ENCODE measurements at places on chromosomes 11 and 22.
A peak's percentile ranks its signal among the peaks of the same experiment; 100 is the strongest.

DNA sequence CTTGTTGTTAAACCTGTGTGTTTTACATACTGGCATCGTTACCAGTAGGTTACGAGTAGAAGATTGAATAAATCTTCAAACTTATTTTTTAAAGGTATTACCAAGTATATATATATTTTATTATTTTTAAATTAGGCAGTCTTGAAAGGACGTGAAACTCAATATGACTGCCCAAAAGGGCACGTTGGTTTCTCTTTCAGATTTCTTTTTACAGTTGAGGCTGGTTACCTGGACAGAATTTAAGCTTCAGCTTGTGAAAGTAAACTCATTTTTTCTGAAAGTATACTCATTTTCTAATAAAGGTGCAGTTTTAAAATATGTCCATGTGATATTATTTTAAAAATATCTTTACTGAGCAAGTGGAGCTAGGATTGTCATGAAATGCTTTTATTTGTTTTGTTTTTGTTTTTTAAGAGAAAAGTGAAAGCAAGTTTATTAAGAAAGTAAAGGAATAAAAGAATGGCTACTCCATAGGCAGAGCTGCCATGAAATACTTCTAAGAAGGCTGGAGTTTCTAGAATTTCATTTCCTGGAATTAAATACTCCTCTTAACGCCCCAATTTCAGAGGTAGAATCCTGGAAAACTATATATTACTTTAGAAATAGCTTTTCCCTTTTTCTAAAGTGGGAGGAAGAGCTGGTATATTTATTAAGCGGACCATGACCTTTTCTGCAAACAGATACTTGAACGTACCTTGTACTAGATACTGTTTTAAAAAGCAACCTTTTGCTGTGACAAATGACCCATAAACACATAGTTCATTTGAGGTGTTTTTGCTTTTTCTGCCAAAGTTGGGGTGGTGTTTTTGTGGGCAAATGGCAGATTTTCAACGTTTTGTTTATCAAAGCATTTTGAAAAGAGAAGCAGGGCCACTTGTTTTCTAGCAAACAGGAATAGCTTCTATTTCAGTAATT, 1.9 kb downstream of the FBXO7 start:
- H3K4me1 ChIP-seq: peaks cover 14% of the 10 kb centered on the region
- no peaks in the 10 kb centered on the region for H3K27me3 ChIP-seq
- no peaks in the 10 kb centered on the region for H3K36me3 ChIP-seq
- H3K27ac ChIP-seq: peak overlapping the region; percentile 92

DNA sequence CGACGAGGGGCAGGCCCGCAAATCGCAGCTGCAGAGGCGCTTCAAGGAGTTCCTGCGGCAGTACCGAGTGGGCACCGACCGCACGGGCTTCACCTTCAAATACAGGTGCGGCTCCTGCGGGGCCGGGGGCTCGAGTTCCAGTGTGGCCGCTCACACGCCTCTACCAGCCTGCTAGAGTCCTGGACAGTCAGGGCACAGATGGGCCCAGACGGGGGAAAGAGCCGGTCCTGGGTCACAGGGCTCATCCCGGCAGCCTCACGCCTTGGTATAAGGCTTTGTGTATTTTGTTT, 506 bp downstream of the MCM5 start:
- no peak for DNase-seq
- H3K4me3 ChIP-seq: peak overlapping the region; percentile 81
- H3K27ac ChIP-seq: no peak overlapping the region
- no peaks in the 10 kb centered on the region for H3K27me3 ChIP-seq
- H3K4me1 ChIP-seq: peaks cover 3% of the 10 kb centered on the region
- no peaks in the 10 kb centered on the region for H3K36me3 ChIP-seq

GRCh38 chr22:50047346-50047745, 10.8 kb downstream of the TTLL8 start:
- no peaks in the 10 kb centered on the region for H3K4me1 ChIP-seq
- H3K36me3 ChIP-seq: no peaks in the 10 kb centered on the region
- no peak overlapping the region for H3K27ac ChIP-seq
- peaks cover 2% of the 10 kb centered on the region for H3K27me3 ChIP-seq

- no peak overlapping the region for H3K4me3 ChIP-seq
- no peaks in the 10 kb centered on the region for H3K36me3 ChIP-seq
- H3K4me1 ChIP-seq: no peaks in the 10 kb centered on the region
- DNase-seq: no peak
Observed at GRCh38 chr11:93285430-93285829, 45.1 kb upstream of the DEUP1 start.

DNA sequence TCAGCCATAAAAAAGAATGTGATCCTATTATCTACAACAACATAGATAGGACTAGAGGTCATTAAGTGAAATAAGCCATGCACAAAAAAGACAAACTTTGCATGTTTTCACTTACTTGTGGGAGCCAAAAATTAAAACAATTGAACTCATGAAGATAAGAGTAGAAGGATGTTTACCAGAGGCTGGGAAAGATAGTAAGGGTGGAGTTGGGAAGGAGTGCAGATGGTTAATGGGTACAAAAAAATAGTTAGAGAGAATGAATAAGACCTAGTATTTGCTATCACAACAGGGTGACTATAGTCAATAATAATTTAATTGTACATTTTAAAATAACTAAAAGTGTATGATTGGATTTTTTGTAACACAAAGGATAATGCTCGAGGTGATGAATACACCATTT, 27.2 kb upstream of the IL10RA start:
- no peak for DNase-seq
- H3K27me3 ChIP-seq: no peaks in the 10 kb centered on the region
- H3K4me3 ChIP-seq: no peak overlapping the region
- H3K36me3 ChIP-seq: no peaks in the 10 kb centered on the region

- H3K27ac ChIP-seq: no peak overlapping the region
- peaks cover 10% of the 10 kb centered on the region for H3K36me3 ChIP-seq
- no peak overlapping the region for H3K4me3 ChIP-seq
- H3K4me1 ChIP-seq: peaks cover 6% of the 10 kb centered on the region
Observed at GRCh38 chr11:45215098-45215865, 68.8 kb downstream of the PRDM11 start.

DNA sequence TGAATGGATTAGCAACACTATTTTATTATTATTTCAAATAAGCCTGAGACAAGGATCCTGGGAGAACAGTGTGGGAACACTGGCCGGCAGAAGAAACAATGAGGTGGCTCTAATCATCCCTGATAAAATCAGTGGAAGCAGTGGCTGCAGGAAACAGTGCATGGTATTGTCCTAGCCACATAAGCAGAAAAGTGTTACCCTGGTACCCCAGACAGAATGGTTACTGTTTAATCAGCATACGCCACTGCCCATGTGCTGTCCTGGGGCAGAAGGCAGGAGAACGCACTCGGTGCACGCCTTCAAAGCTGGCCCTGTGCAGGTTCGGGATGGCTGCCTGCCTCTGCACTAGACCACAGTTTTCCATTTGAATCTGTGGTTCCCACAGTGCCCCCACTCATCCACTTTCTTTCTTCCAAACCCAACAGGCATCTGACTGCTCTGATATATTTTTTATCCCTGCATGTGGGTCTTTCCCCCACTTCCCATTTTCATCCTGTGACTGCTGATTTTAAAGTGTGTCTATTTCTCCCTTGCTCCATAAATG, 25.7 kb downstream of the OPCML start:
- H3K27ac ChIP-seq: no peak overlapping the region
- no peaks in the 10 kb centered on the region for H3K27me3 ChIP-seq
- no peak for DNase-seq
- H3K4me3 ChIP-seq: no peak overlapping the region

DNA sequence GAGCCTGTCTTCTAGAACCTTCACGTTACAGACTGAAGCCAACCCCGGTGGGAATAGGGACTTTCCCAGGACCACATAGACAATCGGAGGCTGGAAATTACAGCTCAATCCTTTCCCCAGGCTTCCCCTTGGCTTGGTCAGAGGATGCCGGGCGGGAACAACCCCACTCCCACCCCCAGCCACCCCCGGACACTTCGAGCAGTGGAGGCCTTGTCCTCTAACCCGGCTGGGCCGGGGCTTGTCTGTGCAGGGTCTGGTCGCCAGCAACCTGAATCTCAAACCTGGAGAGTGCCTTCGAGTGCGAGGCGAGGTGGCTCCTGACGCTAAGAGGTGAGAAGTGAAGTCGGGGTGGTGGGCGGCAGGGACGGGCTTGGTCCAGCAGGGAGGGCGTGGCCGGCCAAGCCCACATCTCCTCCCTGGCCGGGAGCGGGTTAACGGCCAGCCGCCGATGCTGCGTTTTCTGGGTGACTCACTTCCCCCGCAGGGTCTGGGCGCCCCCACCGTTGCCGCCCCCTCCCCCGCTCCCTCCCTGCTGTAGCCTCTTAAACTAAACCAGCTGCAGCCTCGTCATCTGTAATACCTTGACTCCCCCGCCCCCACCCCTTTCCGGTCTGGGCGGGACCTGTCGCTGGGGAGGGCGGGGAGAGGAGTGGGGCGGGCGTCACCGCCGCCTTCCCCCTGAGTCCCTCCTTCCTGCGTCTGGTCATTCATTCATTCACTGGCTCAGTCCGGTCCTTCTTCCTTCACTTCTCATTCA, 1.5 kb downstream of the LGALS1 start:
- peak; percentile 60 for DNase-seq
- H3K4me3 ChIP-seq: peak overlapping the region; percentile 35
- H3K27me3 ChIP-seq: no peaks in the 10 kb centered on the region

GRCh38 chr11:60589611-60590010, 74.4 kb downstream of the MS4A13 start:
- no peak overlapping the region for H3K27ac ChIP-seq
- H3K4me1 ChIP-seq: no peaks in the 10 kb centered on the region
- no peaks in the 10 kb centered on the region for H3K36me3 ChIP-seq
- no peak overlapping the region for H3K4me3 ChIP-seq
- DNase-seq: no peak
- H3K27me3 ChIP-seq: no peaks in the 10 kb centered on the region

- H3K4me1 ChIP-seq: peaks cover 25% of the 10 kb centered on the region
- no peak overlapping the region for H3K4me3 ChIP-seq
- H3K27me3 ChIP-seq: no peaks in the 10 kb centered on the region
- no peaks in the 10 kb centered on the region for H3K36me3 ChIP-seq
Observed at GRCh38 chr11:119910051-119910450, 181.1 kb upstream of the NECTIN1 start.

GRCh38 chr11:102573851-102574250, 43.3 kb upstream of the MMP7 start:
- no peaks in the 10 kb centered on the region for H3K36me3 ChIP-seq
- no peaks in the 10 kb centered on the region for H3K4me1 ChIP-seq
- no peaks in the 10 kb centered on the region for H3K27me3 ChIP-seq
- H3K4me3 ChIP-seq: no peak overlapping the region
- H3K27ac ChIP-seq: no peak overlapping the region
- DNase-seq: no peak

GRCh38 chr11:133724116-133724515, 121.2 kb downstream of the SPATA19 start:
- H3K27me3 ChIP-seq: no peaks in the 10 kb centered on the region
- H3K27ac ChIP-seq: no peak overlapping the region
- no peaks in the 10 kb centered on the region for H3K4me1 ChIP-seq
- no peak overlapping the region for H3K4me3 ChIP-seq
- H3K36me3 ChIP-seq: no peaks in the 10 kb centered on the region
- DNase-seq: no peak

DNA sequence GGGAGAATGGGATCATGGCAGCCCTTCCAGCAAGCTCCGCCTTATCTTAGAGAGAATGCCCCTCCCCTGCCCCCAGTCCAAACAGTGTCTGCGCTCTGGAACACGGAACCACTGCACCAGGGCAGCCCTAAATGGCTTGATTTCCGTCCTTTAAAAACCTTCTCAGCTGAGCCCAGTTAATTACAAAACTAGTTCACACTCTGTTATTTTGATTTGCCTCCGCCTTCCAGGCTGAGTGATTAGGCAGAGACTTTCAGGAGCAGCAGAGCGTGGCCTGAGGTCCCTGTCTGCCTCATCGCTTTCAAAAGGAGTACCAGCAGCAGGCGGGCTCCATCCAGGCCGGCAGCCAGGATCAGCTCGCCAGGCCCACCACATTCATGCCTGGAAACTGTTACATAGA, 313.0 kb downstream of the BRD1 start:
- H3K4me3 ChIP-seq: no peak overlapping the region
- no peaks in the 10 kb centered on the region for H3K27me3 ChIP-seq
- DNase-seq: no peak
- H3K27ac ChIP-seq: no peak overlapping the region
- no peaks in the 10 kb centered on the region for H3K36me3 ChIP-seq

DNA sequence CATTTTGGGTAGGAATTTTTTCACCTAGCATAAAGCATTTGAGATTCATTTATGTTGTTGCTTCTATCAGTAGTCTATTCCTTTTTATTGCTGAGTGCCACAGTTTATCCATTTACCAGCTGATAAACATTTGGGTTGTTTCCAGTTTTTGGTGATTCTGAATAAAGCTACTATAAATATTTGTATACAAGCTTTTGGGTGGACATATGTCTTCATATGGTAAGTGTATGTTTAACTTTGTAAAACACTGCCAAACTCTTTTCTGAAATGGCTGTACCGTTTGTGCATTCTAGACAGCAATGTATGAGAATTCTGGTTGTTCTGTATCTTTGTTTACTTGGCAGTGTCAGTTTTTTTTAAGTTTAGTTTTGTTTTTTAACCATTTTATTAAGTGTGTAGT, 16.9 kb downstream of the USP47 start:
- DNase-seq: no peak
- no peak overlapping the region for H3K27ac ChIP-seq
- H3K36me3 ChIP-seq: no peaks in the 10 kb centered on the region
- no peak overlapping the region for H3K4me3 ChIP-seq
- H3K27me3 ChIP-seq: no peaks in the 10 kb centered on the region

DNA sequence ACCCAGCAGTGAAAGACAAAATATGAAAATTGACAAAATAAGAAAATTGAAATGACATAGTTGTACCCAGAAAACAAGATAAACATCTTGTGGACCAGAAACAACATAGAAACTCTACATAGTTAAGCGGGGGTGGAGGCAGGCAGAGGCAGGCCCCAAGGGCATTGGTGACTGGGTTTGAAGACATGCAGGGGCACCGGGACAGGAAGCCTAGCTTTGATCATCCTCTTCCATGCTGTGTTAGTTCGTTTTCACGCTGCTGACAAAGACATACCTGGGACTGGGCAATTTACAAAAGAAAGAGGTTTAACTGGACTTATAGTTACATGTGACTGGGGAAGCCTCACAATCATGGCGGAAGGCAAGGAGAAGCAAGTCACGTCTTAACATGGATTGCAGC, 33.5 kb upstream of the CRTAM start:
- DNase-seq: no peak
- H3K27ac ChIP-seq: no peak overlapping the region
- no peaks in the 10 kb centered on the region for H3K27me3 ChIP-seq
- no peaks in the 10 kb centered on the region for H3K36me3 ChIP-seq
- H3K4me3 ChIP-seq: no peak overlapping the region
- H3K4me1 ChIP-seq: no peaks in the 10 kb centered on the region

DNA sequence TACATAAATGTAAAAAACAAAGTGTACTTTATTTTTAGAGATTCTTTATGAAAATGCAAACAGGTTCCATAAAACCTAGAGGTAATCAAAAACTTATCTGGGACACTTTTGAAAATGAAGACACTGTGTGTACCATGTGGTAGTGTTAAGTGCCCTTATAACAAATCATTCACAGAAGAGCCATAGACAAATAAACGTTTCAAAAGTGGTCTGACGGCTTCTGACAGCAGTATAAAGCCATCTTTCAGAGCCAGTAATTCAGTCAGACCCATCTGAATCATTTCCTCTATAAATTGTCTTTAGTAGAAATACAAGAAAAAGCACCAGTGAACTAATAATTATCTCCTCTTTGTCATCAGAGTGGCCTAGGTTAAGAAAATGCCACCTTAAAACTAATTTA, 100.0 kb downstream of the PAX6 start:
- no peak overlapping the region for H3K27ac ChIP-seq
- H3K4me3 ChIP-seq: no peak overlapping the region
- H3K27me3 ChIP-seq: no peaks in the 10 kb centered on the region
- DNase-seq: no peak

All from cardiac muscle cell (in vitro differentiated cells and primary cell).